ENCODE measurements at places on chromosomes 11 and 22. TPM values are rescaled to one million over a fixed set of nuclear protein-coding genes. Genes with fewer than 3 reads are reported as not detected.

DNA sequence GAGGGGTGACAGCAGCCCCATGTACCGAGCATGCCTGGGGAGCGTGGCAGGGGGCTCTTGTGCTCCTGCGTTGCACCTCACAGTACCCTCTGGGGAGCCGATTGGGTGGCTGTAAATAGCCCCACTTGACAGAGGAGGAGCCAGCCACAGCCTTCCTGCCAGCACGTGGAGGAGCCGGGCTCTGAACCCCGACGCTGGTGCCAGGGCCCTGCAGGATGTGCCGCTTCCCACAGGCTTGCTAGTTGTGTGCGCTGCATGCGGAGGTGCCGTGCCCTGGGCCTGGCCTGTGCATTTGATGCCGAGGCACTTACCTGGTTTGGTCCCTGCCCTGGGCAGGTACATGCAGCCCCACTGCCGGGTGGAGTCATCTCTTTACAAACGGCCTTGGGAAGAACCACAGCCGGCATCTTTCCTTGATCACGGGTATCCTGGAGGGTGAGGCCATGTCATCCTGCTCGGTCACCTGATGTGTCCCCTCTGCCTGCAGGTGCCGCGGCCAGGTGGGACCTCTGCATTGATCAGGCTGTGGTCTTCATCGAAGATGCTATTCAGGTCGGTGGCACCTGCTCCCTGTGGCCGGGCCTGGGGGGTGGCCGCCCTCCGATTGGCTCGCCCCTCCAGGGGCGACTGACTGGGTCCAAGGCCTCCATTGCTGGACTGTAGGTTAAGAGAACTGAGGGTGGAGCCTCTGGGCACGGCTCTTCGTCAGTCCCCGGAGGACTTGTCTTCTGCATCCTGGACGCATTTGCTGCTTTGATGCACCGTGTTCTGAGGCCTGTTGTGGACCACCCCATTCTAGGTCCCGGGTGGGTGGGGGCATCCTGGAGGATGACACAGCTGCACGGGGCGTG is 5.0 kb downstream of the TPCN2 start:
- DNase-seq, result peak; percentile 92
- peaks cover 26% of the 10 kb centered on the region for H3K36me3 ChIP-seq
- H3K4me3 ChIP-seq, result peak overlapping the region; percentile 77
- peaks cover 79% of the 10 kb centered on the region for H3K4me1 ChIP-seq
- no peaks in the 10 kb centered on the region for H3K27me3 ChIP-seq
- H3K27ac ChIP-seq, result peak overlapping the region; percentile 96

DNA sequence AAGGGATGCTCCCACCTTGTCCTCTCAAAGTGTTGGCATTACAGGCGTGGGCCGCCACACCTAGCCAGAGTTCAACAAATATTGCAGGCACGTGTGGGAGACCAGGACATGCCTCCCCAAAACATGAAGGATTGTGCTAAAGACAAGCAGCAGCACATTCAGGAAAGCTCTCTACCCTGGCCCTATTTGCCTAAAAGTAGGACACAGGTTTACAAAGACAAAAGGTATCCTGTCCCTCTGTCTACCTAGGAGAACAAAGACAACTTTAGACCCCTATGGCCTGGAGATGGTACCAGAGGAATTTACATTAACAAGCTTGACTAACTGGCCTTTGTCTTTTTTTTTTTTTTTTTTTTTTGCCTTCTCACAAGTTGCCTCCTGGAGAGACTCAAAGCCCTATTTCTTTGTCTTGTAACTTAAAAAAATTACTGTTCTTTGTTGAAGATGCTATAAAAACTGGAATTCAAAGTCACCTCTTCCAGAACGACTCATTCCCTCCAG is 859 bp upstream of the ACCS start:
- H3K27ac ChIP-seq, result peak overlapping the region; percentile 24
- DNase-seq, result peak; percentile 50
- no peaks in the 10 kb centered on the region for H3K36me3 ChIP-seq

The KRTAP5-11 gene
- not detected for total RNA-seq

DNA sequence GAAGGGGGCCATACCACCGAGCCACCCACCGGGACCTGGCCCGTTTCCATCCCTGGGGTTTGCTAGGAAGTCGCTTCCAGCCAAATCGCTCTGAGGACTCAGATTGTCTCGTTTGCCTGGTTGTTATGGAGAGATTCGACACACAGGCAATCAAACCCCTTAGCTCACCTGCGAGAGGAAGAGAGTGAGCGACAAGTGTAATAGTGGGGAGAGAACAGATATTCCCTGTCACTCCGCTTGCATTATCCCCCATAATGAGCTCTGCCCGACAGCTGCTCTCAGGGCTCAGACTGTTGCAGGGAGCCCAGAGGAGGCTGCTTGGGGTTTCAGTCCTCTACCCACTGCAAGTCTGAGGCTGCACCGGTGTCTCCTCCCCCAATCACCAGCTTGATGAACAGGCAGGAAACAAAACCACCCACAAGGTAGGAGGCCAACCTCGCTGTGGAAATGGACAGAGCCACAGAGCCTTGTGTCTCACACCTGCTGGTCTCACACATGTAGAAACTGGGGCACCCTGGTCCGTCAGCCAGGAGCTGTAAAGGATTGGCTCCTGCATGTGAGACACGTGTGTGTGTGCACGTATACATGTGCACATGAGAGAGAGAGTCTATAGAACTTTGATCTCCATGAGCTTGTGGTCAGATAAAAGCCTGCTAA is 351.1 kb downstream of the BUD13 start:
- H3K27ac ChIP-seq, result no peak overlapping the region
- H3K4me3 ChIP-seq, result no peak overlapping the region
- DNase-seq, result no peak
- H3K27me3 ChIP-seq, result no peaks in the 10 kb centered on the region
- H3K36me3 ChIP-seq, result no peaks in the 10 kb centered on the region

DNA sequence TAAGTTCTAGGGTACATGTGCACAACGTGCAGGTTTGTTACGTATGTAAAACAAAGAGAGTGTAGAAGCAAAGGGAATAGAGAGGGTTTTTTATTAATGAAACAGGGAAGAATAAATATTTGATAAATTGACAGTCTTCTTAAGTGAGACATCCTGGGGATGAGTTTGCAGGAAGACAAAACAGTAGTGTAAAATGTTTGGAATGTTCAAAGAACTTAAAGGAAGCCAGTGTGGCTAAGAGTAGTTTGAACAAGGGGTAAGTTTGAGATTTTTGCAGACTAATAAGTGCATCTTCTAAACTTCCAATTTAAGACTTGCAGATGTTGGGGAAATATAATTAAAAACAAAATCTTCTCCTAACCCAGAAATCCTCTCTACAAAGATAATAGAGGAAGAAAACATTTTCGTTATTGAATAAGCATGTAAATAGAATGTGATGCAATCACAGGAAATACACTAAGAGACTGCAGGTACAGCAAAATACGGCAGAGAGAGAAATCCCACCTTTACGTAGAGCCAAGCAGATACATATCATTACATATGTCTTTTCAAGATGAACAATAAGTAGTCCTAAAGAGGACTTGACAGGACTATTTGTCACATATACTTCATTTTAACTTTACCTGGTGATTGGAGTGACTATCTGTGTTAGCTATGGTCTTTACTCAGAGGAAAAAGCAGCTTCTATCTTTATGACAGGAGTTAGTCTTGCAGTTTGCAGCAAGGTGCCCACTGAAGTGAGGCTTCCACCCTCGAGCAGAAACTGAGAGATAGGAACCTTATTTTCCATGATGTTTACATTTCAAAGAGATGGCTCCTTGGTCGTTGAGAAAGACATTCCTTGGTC is 402.1 kb downstream of the CNTN5 start:
- no peak overlapping the region for H3K4me3 ChIP-seq
- no peaks in the 10 kb centered on the region for H3K4me1 ChIP-seq
- no peak for DNase-seq
- H3K27me3 ChIP-seq, result no peaks in the 10 kb centered on the region
- H3K27ac ChIP-seq, result no peak overlapping the region

DNA sequence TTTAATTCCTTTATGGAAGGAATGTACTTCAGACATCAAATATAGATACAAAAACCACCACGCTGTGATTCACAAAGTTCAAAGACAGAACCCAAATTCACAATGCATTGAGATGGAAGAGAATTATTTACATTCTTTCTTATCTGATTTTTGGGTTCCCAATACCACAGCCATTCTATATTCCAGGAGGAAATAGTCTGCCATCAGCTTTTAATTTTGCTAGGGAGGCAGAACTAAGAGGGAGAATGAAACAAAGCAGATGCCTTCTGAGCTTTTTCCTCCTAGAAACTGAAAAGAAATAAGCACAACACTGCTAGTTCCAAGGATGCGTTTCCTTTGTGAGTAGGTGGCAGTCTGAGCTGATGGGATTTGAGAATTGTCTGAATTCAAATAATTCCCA is 283.0 kb upstream of the NARS2 start:
- H3K27me3 ChIP-seq, result no peaks in the 10 kb centered on the region
- no peak for DNase-seq
- no peaks in the 10 kb centered on the region for H3K36me3 ChIP-seq
- no peak overlapping the region for H3K4me3 ChIP-seq
- no peaks in the 10 kb centered on the region for H3K4me1 ChIP-seq
